ENCODE measurements at places on chromosomes 16 and 17.

DNA sequence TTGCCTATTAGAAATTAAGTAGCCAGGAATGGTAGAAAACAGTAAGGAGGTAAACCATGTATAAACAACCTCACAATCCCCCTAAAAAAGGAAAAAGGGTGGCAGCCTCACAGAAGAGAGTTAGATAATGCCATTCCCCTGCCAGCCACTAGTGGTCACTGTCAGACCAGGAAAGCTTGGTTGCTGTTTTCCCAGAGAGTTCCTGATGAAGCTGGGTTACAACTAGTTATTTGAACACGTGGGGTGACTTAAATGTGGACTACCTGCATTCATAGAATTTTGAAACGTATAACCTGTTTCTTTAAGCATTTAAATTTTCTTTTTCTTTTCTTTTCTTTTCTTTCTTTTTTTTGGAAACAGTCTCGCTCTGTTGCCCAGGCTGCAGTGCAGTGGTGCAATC, 5.8 kb downstream of the GPRC5C start:
- peak; percentile 45 for DNase-seq

DNA sequence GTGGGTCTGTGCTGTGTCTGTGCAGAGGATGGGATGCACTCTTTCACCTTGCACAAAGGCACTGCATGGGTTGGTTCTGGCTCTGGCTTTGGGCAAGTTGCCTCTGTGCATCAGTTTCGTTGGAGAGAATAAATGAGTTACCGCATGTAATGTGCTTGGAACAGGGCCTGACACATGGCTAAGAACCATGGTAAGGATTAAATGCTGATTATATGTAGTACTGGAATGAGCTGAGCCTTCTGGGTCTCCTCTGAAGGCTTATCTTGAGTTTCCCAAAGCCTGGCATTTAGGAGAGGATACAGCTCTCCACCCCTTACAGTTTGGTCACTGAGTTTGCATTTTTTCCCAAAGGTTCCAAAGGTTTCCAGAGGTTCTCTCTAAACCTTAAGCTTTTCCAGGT, 69.1 kb downstream of the KSR1 start:
- no peak for DNase-seq

GRCh38 chr16:64541621-64542020, 580.2 kb downstream of the CDH11 start:
- no peak for DNase-seq

- DNase-seq = no peak
Observed at GRCh38 chr16:68658341-68658973, 13.3 kb downstream of the CDH3 start.

- DNase-seq = no peak
Observed at GRCh38 chr17:51617986-51618385, 357.6 kb downstream of the UTP18 start.

DNA sequence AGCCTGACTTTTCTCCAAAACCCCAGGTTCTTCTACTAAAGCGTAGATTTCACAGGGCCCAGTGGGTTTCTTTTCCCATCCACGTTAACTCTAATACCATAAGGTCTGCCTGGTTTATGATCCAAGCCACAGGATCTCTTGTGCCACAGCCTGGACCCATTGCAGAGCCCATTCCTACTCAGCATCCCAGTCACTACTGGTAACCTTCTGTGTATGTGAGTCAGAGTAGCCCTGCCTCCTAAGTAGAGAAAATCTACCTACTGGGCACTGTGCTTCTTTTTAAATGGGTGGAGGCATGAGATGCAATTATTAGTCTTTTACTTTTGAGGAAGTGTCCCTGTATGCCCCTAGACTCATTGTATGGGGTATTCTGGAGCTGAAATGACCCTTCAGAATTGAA, 13.5 kb downstream of the CCL11 start:
- no peak for DNase-seq

- DNase-seq = peak; percentile 97
Observed at GRCh38 chr17:51259564-51260236, at the start of gene MBTD1. MBTD1 (minus strand) TSS chr17:51260049; CDS start chr17:51225161, 34,888 bp downstream.

- peak; percentile 48 for DNase-seq
Observed at GRCh38 chr17:66165537-66166123, 26.3 kb downstream of the CEP112 start.

GRCh38 chr17:65183736-65184135, 46.6 kb downstream of the RGS9 start:
- DNase-seq = no peak

GRCh38 chr16:77913738-77914253, 108.6 kb upstream of the CLEC3A start:
- DNase-seq = no peak

GRCh38 chr17:8905331-8905730, 37.9 kb upstream of the PIK3R6 start:
- no peak for DNase-seq

DNA sequence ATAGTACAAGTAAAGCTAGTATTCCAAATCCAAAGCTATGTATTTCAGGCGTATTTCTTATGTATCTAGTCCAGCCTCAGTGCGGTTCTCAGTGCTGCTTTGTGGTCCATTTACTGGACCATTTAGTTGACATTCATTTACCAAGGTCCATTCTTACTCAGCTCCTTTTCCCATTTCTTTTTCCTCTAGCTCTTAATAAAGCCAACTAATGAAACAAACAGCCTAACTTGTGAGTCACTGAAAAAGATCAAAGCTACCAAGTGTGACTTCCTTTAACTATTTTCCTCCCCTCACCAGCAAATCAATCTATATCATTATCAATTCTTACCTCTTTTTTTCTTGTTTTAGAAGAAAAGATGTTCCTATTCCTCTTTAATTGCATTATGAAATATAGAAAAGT, 64.0 kb downstream of the CYB561 start:
- DNase-seq = no peak

DNA sequence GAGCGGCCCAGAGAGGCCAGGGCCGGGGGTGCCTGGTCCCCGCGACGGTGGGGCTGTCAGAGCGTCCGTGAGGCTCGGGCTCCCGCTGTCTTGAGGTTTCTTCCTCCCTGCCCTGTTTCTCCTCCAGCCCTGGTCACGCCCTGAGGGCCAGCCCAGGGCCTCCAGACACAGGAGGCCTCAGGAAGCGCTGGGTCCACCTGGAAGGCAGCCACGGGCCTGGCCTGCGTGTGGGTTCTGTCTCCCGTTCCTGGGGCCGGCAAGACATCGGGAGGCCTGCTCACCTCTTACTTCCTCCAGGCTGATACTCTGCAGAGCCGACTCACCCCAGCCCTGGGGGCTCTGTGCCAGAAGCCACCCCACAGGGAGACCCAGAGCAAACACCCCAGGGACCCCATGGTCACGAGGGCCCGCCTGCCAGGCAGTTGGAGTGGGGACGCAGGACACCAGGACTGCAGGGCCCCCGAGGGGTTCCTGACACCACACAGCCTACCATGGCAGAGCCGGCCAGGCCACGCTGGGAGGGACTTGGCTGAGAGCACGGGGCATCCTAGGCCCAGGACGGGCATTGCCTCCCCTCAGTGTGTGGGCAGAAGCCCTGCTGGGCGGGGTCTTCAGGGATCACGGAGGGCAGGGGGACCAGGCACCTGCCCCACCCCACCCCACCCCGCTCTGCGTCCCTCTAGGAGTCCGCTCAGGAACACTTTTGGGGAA, 18.9 kb upstream of the CACNA1H start:
- no peak for DNase-seq

GRCh38 chr17:31581491-31581890, 190.0 kb downstream of the RAB11FIP4 start:
- peak; percentile 41 for DNase-seq

DNA sequence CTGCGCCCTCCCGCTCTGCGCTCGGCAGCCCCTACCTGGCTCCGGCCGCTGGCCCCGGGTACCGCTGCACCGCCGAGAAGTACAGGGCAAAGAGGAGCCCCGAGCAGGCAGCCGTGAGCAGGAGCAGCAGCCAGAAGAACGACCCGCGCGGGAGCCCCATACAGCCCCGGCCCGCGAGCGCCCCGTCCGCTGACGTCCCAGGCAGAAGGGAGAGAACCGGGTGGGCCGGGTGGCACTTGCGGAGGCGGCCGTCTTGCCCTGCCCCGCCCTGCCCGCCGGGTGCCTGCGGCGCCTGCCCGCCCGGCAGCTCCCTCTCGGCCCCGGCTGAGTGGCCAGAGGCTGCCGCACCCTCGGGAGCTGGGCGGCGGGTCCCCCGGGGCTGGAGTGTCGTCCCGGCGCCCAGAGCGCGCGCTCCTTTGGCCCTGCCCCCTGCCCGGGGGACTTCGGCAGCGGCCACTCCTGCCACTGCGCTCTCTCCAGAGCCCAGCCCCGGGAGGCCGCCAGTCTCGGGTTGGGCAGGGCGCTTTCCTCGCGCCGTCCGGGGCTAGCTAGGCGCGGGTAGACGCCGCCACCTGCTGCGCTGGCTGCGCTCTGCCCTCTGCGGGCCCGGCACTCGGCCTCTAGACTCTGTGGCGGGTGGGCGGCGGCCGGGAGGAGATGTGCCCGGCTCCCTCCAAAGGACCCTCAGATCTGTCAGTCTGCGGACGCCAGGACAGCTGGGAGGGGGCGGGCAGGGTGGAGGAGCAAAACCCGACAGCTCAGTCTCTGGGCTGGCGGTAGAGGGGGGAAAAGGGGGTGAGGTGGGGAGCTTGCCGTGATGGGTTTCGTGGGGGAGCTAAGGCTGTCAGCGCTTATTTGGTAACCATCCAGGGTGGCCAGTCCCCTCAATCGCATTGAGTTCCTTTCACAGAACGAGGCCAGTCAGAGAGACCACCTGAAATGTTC, at the start of gene ST6GALNAC2:
TSS of gene ST6GALNAC2 (minus strand) at position 212 of the 945 bp plus-strand sequence. CDS start at position 160, 52 bp downstream.
- DNase-seq = peak; percentile 87

- no peak for DNase-seq
Observed at GRCh38 chr17:57544834-57545463, 200.2 kb downstream of the CCDC182 start.

GRCh38 chr17:37708616-37709212, 36.1 kb downstream of the HNF1B start:
- DNase-seq = no peak

DNA sequence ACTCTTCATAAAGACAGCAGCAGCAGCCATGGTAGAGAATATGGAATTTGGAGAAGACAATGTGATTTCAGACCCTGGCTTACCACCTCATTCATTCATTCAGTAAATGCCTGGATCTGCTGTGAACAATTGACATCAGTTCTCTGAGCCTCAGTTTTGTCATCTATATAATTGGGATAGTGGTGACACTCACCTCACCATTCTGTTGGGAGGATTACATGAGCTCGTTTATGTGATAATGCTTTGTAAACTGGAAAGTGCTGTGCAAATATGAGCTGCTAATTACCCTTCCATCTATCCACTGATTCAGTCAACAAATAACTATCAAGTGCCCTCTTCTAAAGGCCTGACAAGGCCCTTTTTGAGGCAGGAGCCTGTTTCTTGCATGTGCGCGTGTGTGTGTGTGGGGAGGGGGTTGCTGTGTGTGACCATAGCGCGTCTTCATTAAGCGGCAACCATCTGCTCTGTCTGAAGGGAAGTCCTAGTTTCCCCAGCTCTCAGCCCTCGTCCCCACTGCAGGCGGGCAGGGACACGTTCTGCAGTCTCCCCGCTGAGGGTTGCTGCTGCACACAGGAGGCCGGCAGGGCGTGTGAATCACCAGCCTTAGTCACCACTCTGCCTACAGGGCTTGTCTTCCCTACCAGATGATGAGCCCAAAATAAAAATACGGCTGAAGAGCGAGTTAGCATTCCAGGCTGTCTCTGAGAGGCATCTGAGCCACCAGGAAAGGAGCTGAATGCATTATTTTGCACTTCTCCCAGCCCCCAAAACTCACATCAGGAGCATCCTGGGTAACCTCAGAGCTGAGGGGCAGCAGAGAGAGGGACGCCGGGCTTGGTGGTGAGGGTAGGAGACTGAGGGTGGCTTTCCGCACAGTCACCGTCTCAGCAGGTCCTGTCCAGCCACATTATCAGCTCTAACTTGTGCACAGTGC, 19.9 kb downstream of the ARL4D start:
- DNase-seq = peak; percentile 87

- DNase-seq = peak; percentile 93
Observed at GRCh38 chr17:8151641-8152111, 528 bp downstream of the PER1 start.

DNA sequence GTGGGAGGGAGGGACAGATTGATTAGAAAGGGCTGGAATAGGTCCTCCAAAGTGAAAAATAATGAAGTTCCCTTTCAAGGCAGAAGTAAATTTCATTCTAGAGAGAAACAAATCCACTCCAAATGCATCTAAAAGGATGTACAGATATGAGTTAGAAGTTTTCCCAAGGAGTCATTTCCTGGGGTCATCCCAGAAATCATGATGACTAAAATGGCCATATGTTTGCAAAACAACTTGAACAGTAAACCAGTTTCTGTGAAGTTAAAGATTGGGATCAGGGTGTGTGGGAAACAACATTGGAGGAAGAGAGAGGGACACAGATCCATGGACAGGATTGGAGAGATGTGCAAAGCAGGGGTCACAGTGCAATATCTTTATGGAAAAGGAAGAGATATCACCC, 32.5 kb upstream of the ARHGAP44 start:
- DNase-seq = no peak

GRCh38 chr16:66357523-66357928, 9.0 kb upstream of the CDH5 start:
- peak; percentile 76 for DNase-seq

DNA sequence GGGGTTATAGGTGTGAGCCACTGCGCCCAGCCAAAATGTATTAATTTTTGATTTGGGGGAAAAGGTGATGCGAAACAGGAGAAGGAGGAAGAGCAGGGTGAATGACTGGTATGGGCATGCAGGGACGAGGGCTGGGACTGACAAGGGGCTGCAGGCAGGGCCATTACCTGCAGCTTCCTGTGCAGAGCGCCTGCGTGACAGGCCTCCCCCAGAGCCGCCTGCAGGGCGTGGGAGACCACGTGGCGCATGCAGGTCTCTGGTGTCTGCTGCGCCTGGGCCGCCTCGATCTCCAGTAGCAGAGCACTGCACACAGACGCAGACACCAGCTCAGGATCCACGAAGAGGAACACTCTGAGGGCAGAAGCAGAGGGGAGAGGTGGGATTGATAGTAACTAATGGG, 32.4 kb downstream of the PIK3R6 start:
- no peak for DNase-seq

DNA sequence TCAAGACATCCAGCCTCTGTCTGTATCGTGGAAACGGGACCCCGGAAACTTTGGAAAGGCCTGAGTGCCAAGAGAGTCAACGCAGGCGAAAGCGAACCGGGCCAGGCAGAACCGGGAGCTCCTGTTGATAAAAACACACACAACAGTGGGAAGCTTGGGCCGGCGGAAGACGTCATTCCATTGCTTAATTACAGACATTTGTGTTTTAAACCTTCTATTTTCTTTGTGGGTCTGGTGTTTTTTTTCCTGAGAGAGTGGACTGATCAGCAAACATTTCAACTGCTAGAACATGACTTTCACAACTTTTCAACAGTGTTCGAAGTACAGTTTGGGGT, 878 bp upstream of the RNF157 start:
- no peak for DNase-seq

DNA sequence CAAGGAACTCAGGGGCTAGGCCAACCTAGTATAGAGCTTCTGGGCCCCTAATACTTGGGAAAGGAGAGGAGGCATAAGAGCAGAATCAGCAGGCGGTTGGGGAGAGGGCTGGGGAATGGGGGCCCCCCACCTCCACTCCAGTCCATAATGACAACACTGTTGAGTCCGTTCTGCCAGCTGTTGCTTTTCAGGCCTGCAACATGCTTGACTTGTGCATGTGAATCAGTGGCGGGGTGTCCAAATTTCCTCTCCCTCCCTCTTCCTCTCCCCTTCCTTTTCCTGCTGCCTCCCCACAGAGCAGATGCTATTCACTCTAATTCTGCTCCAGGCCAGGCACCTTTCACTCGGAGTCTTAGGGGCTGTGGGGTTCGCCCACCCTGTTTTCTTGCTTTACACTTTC, 31.7 kb downstream of the SGSM2 start:
- no peak for DNase-seq

GRCh38 chr17:58383892-58384462, 32.0 kb upstream of the SUPT4H1 start:
- DNase-seq = peak; percentile 36

All from suppressor macrophage (primary cell).